Stimulated activated CD8-positive, alpha-beta memory T cell treated with anti-CD3 and anti-CD28 coated beads, Interleukin-15, amount 100 ng/mL, for 48 hours (primary cell): ENCODE measurements at places on chromosomes 7 and 10.
A peak's percentile ranks its signal among the peaks of the same experiment; 100 is the strongest.

- no peak for DNase-seq
Measured at GRCh38 chr10:14670551-14671240, 104.0 kb downstream of the FAM107B start.

DNA sequence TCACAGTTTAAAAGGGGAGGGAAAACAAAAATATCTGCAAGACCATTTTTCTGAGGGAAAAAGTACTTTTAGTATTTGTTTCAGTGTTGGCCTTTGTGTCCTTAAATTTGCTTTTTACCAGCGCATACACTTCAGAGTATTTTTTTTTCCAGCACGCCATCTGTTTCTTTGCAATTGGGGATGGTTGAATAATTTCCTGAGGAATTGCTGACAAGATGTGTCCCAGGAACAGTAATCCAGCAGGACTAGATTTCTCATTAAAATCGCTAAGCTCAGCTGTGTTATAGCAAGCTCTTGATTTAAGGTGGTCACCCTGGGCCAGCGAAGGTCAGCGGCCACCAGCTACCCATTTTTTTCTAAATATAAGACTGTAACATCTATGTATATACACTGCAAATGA lies 156.9 kb upstream of the RHOBTB1 start:
- no peak for DNase-seq

DNA sequence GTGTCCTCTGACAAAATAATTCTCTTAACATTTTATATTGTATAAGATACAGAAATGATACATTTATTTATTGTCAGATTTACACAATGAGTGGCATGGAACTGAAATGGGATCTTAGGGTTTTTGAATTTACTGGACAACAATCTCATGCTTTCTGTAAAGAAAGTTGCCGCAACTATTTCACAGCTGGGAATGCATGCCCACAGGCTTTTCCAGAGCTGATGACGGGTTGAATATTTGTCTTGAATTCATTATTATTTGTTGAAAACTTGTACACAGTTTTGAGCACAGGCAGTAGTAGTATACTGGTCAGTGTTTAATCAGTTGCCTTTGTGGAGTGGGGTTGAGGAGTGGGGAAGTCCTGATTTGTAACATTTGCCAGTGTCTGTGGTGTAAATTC lies 20.5 kb upstream of the MRC1 start:
- no peak for DNase-seq

- no peak for DNase-seq
Measured at GRCh38 chr10:43001427-43001795, 75.5 kb upstream of the RET start.

GRCh38 chr7:38215735-38216670 lies 38.0 kb downstream of the STARD3NL start:
- DNase-seq = peak; percentile 59

DNA sequence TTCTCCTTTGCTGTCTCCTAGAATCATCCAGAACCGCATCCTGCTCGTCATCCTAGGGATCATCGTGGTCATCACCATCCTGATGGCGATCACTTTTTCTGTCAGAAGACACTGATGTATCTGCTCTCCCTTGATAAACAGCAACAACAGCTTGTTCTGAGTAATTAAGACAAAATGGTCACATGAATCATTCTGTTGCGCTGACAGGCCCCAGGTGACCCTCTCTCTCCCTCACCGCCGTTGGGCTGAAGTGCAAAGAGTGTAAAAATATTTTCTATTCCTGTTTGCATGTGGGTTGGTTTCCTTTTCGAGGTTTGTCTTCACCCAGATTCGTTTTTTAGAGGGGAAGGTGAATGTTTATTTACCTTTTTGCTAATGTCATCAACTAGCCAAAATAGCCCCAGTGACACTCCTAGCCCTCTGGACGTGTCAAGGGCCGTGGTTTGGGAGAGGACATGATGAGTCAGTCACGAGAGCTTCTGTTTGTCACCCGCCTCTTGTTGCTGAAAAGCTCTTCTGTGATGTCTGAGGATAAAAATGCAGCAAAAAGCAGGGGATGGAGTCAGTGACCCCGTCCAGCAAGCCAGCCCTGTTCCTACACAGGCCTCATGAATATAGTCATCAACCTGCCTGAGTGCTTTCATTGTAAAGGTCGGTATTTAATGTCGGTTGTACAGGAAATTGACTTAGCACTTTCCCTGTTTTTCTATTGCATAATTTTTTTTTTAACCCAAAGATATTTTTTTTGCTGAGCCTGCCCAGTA lies 134.6 kb upstream of the TCF7L2 start:
- no peak for DNase-seq

GRCh38 chr10:21452203-21452602 lies 73.3 kb downstream of the SKIDA1 start:
- DNase-seq = no peak

- DNase-seq = no peak
Measured at GRCh38 chr10:116687633-116688032, 54.7 kb downstream of the HSPA12A start.

GRCh38 chr10:57142925-57143576 lies 782.0 kb upstream of the ZWINT start:
- no peak for DNase-seq
